ENCODE measurements at places on chromosomes 2 and 18.

- no peak for DNase-seq
Observed at GRCh38 chr2:42756966-42757513, 6.9 kb downstream of the OXER1 start.

- DNase-seq = no peak
Observed at GRCh38 chr2:162574615-162575452, 230.9 kb downstream of the GCA start.

DNA sequence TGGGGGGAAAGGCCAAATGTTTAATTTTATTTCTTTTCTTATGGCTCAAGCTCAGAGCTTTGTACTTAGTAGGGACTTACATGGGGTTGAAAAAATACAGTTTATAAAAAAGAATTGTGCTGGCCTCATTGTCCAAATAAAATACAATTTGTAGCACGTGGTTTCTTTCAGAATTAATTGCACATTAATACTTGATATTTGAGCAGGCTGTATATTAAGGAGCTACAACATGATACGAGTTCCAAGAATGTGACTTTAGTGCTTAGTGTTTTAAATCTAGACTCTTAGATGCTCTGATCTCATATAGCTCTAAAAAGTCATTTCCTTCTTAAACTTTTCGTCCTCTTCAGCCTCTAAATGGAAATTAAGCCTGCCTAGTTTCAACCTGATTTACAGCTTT is 46.4 kb upstream of the RASGRP3 start:
- no peak for DNase-seq

DNA sequence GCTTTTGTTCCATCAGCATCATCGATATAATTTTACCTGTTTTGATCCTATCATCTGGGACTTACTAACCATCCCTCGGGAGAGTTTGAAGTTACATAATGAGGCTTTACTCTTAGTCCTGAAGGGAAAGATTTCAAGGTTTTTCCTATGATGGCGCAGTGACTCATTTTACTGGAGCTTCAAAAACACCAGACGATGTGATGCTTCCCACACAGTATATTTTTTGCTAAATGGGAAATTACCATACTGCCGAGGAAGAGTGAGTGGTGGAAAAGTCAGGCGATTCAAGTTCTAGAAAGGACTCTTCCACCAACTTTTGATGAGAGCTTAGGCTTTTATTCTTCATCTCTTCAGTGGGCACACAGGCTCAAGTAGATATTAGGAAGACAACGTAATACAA is 44.6 kb upstream of the GCG start:
- no peak for DNase-seq

GRCh38 chr2:162245781-162246180 is 2.5 kb upstream of the FAP start:
- no peak for DNase-seq

DNA sequence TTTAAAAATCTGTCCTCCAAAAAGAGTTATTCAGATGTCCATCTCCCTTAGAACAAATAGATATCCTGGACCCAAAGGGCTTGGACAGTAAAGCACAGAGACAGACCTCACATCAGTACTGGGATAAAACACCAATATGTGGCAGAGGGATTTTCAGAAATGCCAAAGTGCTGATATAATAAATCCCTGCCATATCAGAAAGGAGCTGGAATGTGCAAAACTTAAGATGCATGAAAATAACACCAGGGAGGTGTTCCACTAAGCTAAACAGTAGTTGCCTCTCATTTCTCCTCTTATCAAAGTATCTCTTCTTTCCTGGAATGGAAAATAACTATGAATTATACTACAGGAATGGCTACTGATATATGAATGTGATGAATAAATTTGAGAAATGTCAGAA is 13.2 kb downstream of the USP40 start:
- DNase-seq = no peak

DNA sequence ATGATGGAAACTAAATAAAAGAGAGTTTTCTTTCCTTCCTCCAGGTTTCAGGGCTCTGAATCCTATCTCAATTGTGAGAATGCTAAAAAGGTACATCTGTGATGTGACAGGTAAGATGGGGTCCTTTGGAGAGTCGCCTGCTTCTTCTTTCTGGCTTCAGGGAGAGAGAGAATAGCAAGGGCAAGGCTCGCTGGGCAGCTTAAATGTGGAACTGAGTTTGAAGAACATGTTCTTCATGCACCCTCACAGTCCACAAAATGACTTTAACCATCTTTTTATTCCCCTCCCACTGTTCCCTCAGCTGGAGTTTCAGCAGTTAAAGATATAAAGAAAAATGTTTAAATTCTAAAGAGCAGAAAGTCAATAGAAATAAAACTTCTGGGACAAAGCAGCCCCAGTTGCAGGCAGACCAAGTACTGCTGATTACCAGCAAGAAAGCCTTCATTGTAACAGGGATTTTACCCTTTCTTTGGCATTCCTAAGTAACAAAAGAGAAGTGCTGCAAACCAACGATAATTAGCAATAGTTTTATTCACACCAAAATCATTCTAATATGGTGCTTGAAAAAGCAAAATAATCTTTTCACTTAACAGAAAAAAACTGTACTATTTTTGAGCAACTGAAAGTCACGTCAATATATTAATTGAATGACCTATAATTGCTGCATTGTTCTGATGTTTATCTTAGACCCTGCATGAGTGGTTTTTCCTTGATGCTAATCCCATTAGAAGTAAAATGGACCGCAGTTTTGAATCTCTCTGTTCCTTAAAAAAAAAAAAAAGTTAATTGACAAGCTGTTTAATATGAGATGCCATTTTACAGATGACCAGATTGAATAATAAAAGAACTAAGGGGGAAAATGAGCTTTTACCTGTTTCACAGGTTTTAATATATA is 61.5 kb downstream of the LRP2 start:
- no peak for DNase-seq

GRCh38 chr2:69753659-69754363 is 11.9 kb downstream of the ANXA4 start:
- DNase-seq = no peak

DNA sequence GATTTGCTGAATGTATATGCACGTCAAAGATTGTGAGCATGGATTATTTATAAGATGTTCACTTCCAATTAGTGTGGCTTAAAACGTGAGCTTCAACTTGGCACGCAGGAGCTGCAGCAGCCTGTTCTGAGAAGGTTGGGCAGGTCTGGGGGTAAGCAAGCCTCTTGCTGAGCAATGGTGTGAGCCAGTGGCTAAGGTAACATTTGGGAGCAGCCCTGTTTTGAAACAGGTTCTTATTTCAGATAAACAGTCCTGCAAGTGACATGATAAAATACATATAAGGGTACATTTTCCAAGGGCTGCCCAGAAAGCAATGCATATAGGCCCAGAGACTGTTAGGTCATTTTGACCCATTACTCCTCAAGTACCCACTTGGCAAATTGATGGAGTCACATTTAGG is 415.3 kb downstream of the ZNF521 start:
- DNase-seq = no peak

- DNase-seq = no peak
Observed at GRCh38 chr2:239303711-239304532, 96.9 kb downstream of the HDAC4 start.

- DNase-seq = no peak
Observed at GRCh38 chr2:150264442-150264841, 223.0 kb downstream of the RND3 start.

DNA sequence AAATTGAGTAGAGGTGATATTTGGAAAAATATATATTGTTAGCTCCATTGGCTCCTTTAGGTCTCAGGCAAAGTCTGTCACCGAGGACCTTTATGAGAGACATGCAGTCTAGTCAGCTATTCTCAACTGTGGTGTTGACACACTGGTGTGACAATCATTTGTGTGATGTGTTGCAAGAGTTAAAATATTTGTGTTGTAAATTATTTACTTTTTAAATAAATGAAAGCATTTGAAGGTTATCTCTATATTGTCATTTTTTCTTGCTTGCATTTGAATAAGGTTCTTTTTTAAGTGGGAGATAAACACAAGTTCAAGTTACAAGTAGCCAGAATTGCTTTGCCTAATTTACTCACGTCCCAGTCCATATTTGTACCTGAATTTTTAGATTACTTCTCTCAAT is 4.3 kb downstream of the REL start:
- DNase-seq = no peak

DNA sequence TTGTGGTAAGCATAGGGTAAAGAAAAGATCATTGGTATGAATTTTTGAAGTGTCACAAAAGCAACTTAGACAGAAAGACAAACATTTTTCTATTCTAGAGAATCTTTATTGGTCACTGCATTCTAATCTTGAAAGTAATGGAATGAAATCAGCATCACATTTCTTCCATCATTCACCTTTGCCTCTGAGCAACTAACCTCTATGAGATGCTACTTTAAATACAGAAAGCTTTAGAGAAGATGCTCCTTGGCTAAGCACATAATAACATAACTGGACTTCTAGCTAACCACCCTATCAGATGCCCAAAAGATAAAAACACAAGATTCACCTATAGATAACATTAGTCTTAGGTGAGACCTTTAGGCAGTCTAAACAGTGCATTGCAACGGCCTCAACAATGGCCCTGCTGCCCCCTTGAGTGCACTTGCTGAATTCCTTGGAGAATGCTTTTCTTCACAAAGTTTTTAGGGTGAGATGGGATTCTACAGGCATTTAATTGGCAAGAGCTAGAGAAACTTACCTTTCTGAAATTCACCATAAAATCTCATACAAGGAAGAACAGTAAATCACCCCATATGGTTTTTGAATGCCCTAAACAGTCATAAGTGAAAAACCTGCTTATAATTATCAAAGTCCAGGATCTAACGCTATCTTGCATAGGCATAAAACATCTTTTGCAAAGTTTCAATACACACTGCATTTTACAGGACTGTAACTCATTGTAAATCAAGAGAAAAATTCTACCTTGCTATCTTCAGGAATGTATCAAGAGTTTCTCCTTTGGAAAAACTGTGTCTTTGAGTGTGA is 791.3 kb upstream of the CHAC2 start:
- DNase-seq = no peak

- no peak for DNase-seq
Observed at GRCh38 chr2:145325485-145325884, 805.6 kb upstream of the ZEB2 start.

GRCh38 chr2:179129574-179130238 is 79.8 kb upstream of the CCDC141 start:
- no peak for DNase-seq

DNA sequence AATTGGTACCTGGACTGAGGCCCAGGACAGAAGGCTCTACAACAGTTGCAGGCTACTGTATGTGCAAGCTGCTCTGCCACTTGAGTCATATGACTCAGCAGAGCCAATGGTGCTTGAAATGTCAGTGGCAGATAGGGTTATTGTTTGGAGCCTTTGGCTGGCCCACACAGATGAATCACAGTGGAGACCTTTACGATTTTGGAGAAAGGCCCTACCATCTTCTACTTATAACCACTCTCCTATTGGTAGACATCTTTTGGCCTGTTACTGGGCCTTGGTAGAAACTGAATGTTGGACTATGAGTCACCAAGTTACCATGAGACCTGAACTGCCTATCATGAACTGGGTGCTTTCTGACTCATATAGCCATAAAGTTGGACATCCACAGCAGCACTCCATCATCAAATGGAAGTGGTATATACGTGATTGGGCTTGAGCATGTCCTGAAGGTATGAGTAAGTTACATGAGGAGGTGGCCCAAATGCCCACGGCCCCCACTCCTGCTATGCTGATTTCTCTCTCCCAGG is 88.9 kb upstream of the NRXN1 start:
- no peak for DNase-seq

- DNase-seq = no peak
Observed at GRCh38 chr2:25349397-25349796, 7.7 kb upstream of the DNMT3A start.

All from esophagus squamous epithelium (tissue), 5 donors.